ENCODE measurements at places on chromosomes 5 and 9.

- no peak overlapping the region for H3K27ac ChIP-seq
- H3K27me3 ChIP-seq: no peaks in the 10 kb centered on the region
- no peaks in the 10 kb centered on the region for H3K36me3 ChIP-seq
These were observed 179.2 kb downstream of the FBXL7 start for GRCh38 chr5:15679161-15679560.

GRCh38 chr9:75369989-75370388 is 281.7 kb downstream of the OSTF1 start:
- DNase-seq: no peak
- H3K4me1 ChIP-seq: no peaks in the 10 kb centered on the region
- no peaks in the 10 kb centered on the region for H3K27me3 ChIP-seq
- H3K27ac ChIP-seq: no peak overlapping the region
- no peak overlapping the region for H3K4me3 ChIP-seq

DNA sequence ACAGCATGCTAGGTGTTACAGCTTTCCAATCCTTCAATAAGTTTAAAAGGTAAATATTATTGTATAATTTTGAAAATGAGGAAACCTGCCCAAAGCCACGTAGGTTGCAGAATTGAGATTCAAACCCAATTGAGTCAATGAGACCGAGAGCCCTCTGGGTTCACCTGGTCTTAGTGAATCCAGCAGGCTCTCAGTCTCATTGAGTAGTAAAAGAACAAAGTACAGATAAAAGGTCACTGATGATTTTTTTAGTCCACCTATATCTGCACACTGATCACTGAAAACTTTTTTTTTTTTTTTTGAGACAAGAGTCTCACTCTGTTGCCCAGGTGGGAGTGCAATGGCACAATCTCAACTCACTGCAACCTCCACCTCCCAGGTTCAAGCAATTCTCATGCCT is 27.2 kb downstream of the PLPP1 start:
- no peak for DNase-seq
- H3K4me3 ChIP-seq: no peak overlapping the region
- no peak overlapping the region for H3K27ac ChIP-seq
- H3K36me3 ChIP-seq: no peaks in the 10 kb centered on the region
- peaks cover 10% of the 10 kb centered on the region for H3K4me1 ChIP-seq

DNA sequence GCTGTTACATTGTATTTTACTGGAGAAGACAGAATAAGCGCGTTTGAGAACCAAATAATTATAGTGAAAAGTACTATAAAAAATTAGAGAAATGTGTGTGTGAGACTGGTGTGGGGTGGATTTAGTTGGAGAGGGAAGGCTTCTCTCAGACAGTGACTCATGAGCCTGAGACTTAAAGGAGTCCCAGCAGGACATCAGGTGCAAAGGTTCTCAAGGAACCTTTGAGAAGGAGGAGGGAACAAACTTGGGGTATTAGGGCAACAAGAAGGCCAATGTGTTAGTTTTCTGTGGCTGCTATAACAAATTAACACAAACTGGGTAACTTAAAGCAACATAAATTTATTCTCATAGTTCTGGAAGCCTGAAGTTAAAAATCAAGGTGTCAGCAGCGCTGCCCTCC is 4.9 kb downstream of the DDX4 start:
- H3K27ac ChIP-seq: no peak overlapping the region
- H3K36me3 ChIP-seq: no peaks in the 10 kb centered on the region
- DNase-seq: no peak
- no peaks in the 10 kb centered on the region for H3K27me3 ChIP-seq
- H3K4me1 ChIP-seq: no peaks in the 10 kb centered on the region

- no peak overlapping the region for H3K4me3 ChIP-seq
- H3K27ac ChIP-seq: no peak overlapping the region
- H3K4me1 ChIP-seq: no peaks in the 10 kb centered on the region
- no peaks in the 10 kb centered on the region for H3K36me3 ChIP-seq
- no peaks in the 10 kb centered on the region for H3K27me3 ChIP-seq
These were observed 83.1 kb upstream of the SPOCK1 start for GRCh38 chr5:137582218-137582617.

- no peaks in the 10 kb centered on the region for H3K36me3 ChIP-seq
- H3K4me3 ChIP-seq: no peak overlapping the region
- peaks cover 62% of the 10 kb centered on the region for H3K4me1 ChIP-seq
- no peak overlapping the region for H3K27ac ChIP-seq
These were observed 55.4 kb downstream of the EFNA5 start for GRCh38 chr5:107615299-107615817.

GRCh38 chr5:17361331-17361730 is 136.7 kb upstream of the TAF11L2 start:
- no peak overlapping the region for H3K4me3 ChIP-seq
- no peaks in the 10 kb centered on the region for H3K36me3 ChIP-seq
- H3K27me3 ChIP-seq: no peaks in the 10 kb centered on the region
- no peak overlapping the region for H3K27ac ChIP-seq
- no peak for DNase-seq

- no peaks in the 10 kb centered on the region for H3K36me3 ChIP-seq
- H3K4me1 ChIP-seq: no peaks in the 10 kb centered on the region
- H3K27me3 ChIP-seq: no peaks in the 10 kb centered on the region
- DNase-seq: no peak
- no peak overlapping the region for H3K27ac ChIP-seq
- no peak overlapping the region for H3K4me3 ChIP-seq
These were observed 790.8 kb downstream of the BRINP1 start for GRCh38 chr9:118578467-118578866.

DNA sequence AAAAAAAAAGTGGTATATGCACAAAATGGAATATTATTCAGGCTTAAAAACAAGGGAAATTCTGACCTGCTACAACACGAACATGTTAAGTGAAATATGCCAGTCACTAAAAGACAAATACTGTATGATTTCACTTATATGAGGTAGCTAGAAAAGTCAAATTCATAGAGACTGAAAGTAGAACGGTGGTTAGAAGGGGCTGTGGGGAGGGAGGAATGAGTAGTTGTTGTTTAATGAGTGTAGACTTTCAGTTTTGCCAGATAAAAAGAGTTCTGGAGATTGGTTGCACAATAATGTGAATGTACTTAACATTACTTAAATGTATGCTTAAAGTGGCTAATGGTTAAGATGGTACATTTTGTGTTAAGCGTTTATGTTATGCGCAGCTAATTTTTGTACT is 79.5 kb upstream of the IL12B start:
- H3K4me3 ChIP-seq: no peak overlapping the region
- H3K27me3 ChIP-seq: no peaks in the 10 kb centered on the region
- peaks cover 8% of the 10 kb centered on the region for H3K4me1 ChIP-seq
- DNase-seq: no peak

- no peaks in the 10 kb centered on the region for H3K36me3 ChIP-seq
- 0 out of 2 replicates have a peak overlapping the region, but pooled peaks have one; percentile 8 for H3K4me3 ChIP-seq
- H3K27ac ChIP-seq: no peak overlapping the region
- H3K27me3 ChIP-seq: peaks cover 100% of the 10 kb centered on the region
These were observed 1.6 kb downstream of the ANXA2R start for GRCh38 chr5:43038496-43038989.

DNA sequence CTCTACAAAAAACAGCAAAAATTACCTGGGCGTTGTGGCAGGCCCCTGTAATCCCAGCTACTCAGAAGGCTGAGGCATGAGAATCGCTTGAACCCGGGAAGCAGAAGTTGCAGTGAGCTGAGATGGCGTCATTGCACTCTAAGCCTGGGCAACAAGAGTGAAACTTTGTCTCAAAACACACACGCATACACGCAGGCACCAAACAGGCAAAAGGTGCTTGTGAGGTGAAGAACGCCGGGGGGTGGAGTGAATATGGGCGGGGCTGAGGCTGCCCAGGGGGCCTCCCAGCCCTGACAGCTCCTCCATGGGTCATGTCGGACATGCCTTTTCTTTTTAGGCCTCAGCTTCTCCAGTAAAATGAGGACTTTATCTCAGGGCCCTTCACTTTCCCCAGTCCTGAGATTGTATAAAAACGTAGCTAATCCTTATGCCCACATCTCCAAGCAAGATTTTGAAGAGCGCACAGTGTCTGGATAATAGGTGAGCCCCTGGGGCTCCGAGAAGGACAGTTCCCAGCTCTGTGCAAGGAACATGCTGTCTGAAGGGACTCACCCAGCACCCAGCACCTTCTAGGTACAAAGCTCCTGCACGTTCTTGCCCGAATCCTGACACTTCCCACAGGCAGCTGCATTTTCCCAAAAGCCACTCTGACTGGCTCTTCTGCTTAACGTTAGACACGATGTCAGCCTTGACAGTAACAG is 168.3 kb downstream of the COL23A1 start:
- H3K36me3 ChIP-seq: no peaks in the 10 kb centered on the region
- H3K27ac ChIP-seq: no peak overlapping the region
- H3K4me1 ChIP-seq: peaks cover 29% of the 10 kb centered on the region
- no peak for DNase-seq
- no peaks in the 10 kb centered on the region for H3K27me3 ChIP-seq
- no peak overlapping the region for H3K4me3 ChIP-seq

GRCh38 chr9:89505048-89505447 is 7.1 kb upstream of the SEMA4D start:
- H3K36me3 ChIP-seq: no peaks in the 10 kb centered on the region
- peak overlapping the region; percentile 6 for H3K27ac ChIP-seq
- H3K4me1 ChIP-seq: peaks cover 21% of the 10 kb centered on the region
- no peak for DNase-seq
- no peaks in the 10 kb centered on the region for H3K27me3 ChIP-seq
- H3K4me3 ChIP-seq: no peak overlapping the region

DNA sequence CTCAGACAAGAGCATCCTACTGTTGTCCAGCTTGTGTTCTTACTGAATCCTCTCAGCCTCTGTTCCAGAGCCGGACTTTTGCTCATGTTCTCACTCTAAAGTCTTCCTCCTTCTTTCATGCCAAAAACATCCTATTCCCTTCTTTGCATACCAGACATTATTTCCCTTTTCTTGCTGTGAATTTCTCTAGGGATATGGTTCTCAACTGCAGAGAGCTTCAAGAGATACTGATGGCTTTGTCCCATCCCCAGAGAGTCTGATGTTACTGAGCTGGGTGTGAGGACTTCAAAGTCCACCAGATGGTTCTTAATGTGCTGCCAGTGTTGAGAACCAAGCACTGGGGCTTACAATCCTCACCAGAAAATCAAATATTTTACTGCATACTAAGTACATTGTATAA is 98.6 kb upstream of the FER start:
- H3K36me3 ChIP-seq: no peaks in the 10 kb centered on the region
- H3K4me1 ChIP-seq: no peaks in the 10 kb centered on the region
- H3K27me3 ChIP-seq: no peaks in the 10 kb centered on the region
- H3K4me3 ChIP-seq: no peak overlapping the region
- no peak for DNase-seq

DNA sequence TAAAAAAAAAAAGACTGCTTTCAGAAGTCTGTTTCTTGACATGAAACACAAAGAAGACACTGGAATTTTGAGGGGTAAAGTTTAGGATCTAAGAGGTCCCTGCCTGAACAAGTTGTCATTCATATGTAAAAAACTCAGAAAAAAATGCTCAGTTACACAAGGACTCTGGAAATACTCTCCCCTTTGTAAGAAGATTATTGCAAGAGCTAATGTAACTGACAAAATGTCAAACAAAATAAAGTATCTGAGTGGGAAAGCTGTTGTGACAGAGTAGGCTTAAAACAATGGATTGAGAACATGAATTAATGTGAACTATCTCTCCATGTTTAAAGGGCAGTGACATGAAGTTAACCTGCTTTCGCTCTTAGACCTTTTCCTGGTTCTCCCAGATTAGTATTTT is 416.7 kb upstream of the TYRP1 start:
- no peak overlapping the region for H3K4me3 ChIP-seq
- DNase-seq: no peak
- H3K27me3 ChIP-seq: no peaks in the 10 kb centered on the region
- H3K4me1 ChIP-seq: no peaks in the 10 kb centered on the region
- H3K36me3 ChIP-seq: no peaks in the 10 kb centered on the region

DNA sequence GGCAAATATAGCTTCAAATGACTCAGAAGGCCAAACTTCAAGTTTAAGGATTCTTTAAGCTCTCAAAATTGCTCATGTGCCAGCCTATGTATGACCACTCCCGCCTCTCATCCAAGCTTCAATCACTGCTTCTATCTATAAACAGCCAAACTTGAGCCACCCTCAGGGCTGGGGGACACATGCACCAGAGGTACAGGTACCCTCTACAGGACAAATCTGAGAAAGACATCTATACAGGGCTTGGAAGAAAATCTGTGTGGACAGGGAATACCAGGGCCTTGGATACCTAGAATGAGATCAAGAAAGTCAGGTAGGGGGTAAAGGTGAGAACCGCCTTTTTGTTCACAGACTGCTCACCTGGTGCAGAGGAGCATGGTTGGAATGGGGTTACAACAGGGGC is 217.9 kb downstream of the ATPSCKMT start:
- H3K4me3 ChIP-seq: no peak overlapping the region
- peak; percentile 22 for DNase-seq

- no peak for DNase-seq
- peaks cover 8% of the 10 kb centered on the region for H3K27me3 ChIP-seq
- H3K36me3 ChIP-seq: no peaks in the 10 kb centered on the region
- no peak overlapping the region for H3K27ac ChIP-seq
These were observed 132.6 kb upstream of the TMEM161B start for GRCh38 chr5:88401228-88401627.

DNA sequence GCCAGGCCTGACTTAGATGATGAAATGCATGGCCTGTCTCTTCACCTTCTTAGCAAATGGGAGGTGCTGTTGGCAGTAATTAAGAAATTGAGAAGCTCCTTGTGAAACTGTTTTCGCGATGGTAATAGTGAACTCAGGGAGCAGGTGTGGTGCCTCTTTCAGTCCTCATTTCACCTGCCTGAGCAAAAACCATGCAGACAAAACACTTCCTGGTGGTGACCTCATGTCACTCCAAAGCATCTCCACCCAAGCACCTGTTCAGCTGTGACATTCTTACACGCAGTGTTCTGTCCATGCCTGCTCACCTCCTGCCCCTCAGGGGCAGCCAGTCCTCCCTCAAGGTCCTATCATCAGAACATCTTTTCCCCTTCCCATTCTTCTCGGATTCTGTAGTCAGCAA is 146.5 kb downstream of the CD180 start:
- peaks cover 8% of the 10 kb centered on the region for H3K4me1 ChIP-seq
- H3K27ac ChIP-seq: no peak overlapping the region
- peaks cover 2% of the 10 kb centered on the region for H3K27me3 ChIP-seq
- DNase-seq: no peak

DNA sequence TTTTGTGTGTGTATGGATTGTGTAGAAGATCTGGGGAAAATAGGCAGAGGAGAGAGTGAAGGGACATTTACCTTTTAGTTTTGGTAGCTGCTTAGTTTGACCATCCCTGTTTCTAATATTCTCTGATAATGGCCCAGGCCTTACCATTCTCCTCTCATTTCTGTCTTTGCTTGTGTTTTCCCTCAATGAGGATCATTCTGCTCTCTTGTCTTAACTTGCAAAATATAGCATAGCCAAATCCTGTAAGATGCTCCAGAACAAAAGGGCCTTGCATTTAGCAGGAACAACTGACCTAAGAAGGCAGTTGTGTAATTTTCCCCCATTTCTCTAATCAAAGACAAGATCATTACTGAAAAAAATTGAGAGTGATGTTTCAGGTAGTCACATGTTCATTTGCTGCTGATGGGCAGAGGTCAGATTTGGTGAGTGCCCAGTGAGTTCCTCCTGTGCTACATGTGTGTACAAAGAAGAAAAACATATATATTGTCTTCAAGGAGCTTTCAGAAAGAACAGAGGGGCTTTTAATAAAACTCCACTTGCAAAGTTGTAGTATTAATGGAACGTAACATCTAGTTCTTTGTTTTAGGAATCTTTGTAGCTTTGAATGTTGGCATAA is 139.5 kb downstream of the KDM4C start:
- H3K4me1 ChIP-seq: peaks cover 3% of the 10 kb centered on the region
- DNase-seq: no peak
- no peak overlapping the region for H3K4me3 ChIP-seq
- H3K27me3 ChIP-seq: no peaks in the 10 kb centered on the region
- H3K27ac ChIP-seq: peak overlapping the region; percentile 29

GRCh38 chr5:134132372-134133187 is 18.1 kb downstream of the TCF7 start:
- H3K4me1 ChIP-seq: peaks cover 16% of the 10 kb centered on the region
- H3K27me3 ChIP-seq: no peaks in the 10 kb centered on the region
- H3K27ac ChIP-seq: no peak overlapping the region
- peak; percentile 83 for DNase-seq
- H3K36me3 ChIP-seq: no peaks in the 10 kb centered on the region

Measured in GM23338 (cell line).